ENCODE measurements at places on chromosomes 13 and 19.

GRCh38 chr13:20482787-20483186 is 42.9 kb downstream of the CRYL1 start:
- DNase-seq = no peak

DNA sequence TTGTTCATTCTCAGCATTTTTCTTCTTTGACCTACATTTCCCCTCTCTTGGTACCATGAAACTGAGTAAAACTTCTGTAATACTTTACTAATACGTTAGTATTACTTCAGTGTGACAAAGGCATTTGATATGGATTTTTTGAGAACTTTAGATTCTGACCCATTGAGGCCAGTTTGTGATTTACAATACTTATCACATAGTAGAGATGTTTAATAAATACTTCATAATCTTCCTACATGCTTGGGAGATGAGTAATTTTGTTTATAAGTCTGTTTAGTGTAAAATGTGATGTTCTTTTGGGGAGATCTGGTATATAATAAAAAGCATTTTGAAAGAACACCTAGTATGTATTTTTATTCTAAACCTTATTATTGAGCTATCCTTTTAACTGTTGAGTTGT is 29.7 kb downstream of the GTF2F2 start:
- peak; percentile 20 for DNase-seq

- DNase-seq = no peak
Measured at GRCh38 chr19:4795400-4795799, 3.9 kb downstream of the FEM1A start.

DNA sequence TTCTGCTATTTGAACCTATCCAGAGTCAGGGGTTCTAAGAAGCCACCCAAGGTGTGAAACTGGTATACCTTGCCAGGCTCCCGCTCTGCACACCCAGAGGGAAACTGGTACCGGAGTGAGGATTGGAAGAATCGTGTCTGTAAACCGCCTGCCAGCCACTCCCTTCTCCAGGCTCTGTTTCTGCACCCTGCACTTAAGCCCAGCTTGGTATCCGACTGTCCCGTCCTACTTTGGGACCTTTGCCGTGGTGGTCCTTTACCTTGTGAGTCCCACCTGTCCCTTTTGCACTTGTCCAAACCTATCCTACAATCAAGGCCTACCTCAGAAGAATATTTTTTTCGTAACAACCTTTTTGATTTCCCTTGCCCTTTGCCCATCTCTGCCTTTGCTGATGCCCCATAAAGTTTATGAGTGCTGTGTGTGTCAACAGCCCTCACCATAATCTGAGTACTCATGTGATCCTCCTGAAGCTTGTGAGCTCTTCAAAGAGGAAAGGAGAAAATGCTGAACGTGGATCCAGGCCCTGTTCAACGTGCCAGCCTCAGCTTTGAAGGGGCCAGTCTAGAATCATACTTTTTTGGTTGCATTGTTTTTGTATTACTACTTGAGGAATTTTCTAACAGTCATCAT is 44.7 kb downstream of the GARRE1 start:
- no peak for DNase-seq

- DNase-seq = no peak
Measured at GRCh38 chr13:44867825-44868224, 121.4 kb downstream of the NUFIP1 start.

DNA sequence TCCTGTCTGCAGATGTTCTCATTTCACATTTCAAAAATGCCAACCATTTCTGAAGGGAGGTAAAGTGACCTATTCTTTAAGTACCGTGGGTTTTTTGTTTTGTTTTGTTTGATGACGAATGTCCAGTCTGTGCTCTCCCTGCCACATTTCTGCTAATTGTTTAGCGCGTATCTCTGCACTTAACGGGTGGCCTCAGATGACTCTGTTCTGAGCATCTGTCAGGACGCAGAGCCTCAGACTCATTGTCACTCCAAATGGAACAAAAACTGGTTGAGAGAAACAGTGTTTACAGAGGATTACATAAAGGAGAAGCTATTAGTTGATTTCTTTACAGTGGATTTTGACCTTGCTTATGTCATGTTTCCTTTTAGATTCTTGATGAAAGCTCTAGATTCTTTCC is 23.7 kb downstream of the TPP2 start:
- no peak for DNase-seq

GRCh38 chr13:109715902-109716301 is 70.5 kb downstream of the IRS2 start:
- DNase-seq = peak; percentile 55

- no peak for DNase-seq
Measured at GRCh38 chr19:30577551-30578105, 205.4 kb downstream of the ZNF536 start.

DNA sequence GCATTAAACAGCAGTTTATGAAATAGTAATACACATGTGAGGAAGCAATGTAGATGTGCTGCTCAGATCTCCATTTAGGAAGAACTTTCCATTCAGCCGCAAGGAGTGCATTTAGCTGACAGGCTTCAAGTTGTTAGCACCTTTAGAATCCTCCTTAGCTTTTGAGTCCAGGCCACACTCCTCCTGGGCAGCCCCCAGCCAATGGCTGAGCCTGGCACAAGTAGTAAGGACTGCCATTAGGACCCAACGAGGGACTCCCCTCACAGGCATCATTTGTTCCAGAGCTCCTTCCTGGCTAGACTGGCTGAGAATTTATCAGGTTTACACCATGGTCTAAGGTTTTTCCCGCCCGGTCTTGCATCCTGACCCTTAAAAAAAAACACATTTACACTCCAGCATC is 201.4 kb downstream of the DIAPH3 start:
- DNase-seq = no peak

DNA sequence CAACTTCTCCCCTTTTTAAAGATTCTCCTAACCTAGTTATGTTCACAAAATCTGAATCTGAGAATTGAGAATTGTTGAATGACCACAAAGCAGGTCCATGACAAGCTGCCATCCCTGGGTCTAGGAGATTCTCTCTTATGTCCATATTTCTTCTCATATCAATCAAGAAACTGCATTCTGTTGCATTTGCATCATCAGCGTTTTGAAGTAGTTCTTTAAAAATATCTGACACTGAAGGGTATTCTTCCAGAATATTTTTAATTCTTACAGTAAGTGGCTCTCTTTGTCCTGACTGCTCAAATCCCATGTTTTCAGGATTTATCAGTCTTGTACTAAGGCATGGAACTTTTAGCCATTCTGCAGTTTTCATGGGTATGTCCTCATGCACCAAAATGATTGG is 94.3 kb downstream of the SACS start:
- no peak for DNase-seq

DNA sequence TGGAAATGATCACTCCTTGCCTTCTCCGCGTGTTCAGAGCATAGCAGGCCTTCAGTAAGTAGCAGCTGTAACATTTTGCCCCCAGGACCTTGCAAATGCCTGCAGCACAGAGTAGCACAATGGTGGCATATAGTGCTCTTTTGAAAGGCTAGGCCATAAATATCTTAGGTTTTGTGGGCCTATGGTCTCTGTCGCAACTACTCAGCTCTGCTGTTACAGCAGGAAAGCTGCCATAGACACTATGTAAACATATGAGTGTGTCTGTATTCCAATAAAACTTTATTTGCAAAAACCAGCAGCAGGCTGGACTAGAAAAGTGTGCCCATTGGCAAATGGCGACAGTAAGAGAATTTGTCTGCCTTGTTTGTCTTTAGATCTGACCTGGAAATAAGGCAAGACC is 9.4 kb downstream of the ITPKC start:
- DNase-seq = no peak

DNA sequence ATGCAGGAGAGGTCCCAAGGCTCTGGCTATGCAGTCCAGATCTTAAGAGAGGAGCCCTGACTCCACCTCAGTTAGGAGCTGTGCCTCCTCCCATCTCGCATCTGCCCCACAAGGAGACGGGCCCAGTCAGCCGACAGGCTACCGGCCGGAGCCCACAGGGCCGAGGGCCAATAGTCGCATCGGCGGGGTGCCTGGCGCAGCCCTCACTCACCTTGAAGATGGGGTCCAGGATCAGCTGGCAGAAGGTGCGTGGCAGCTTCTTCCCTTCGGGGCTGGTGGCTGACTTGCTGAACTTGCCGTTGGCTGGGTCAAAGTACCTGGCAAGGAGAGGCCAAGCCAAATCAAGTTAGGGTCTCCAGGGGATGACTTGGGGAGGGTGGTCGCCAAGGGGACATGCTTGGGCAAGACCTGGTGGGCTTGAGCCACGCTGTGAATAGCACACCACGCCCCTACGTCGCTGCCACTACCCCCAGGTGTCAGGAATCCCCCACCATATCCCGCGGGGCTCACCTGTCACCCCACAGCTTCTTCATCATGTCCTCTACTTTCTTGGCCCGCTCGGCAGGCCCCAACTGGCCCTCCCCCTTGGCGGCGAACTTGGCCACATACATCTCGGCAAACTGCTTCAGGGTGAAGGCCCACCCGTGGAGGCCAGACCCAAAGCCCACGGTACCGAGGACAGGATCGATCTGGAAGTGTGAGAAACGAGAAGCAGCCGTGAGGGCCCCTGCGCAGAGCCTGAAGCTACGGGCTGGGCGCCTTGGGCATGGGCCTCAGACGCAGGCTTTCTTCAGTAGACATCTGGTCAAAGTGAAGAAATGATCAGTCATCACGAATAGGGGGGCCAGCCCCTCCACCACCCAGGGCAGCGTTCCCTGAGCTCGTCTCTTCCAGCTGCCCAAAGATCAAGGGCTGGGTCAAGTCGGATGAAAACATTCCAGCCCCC is 3.3 kb downstream of the EEF2 start:
- no peak for DNase-seq

DNA sequence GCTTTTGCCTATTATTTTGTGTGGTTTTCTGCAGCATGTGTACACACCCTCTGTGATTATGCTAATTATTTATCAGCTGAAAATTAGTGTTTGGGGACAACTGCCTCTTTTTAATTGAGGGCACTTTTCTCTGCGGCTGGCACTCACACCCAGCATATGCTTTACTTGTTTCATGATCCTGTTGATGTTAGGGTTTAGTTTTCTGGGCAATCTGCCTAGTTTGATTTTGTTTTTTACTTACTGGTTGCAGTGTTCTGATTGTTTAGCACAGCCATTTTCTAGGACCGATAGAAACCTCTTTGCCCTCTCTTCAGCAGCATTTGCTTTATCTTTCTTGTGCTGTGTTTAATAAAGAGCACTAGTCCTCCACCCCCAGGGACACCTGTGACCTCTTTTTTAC is 161.6 kb downstream of the PAN3 start:
- DNase-seq = peak; percentile 20

GRCh38 chr13:102289606-102290005 is 112.2 kb downstream of the FGF14 start:
- no peak for DNase-seq

- DNase-seq = peak; percentile 76
Measured at GRCh38 chr13:31056644-31057271, 104.9 kb downstream of the HSPH1 start.

GRCh38 chr13:52925251-52925650 is 76.8 kb upstream of the PCDH8 start:
- no peak for DNase-seq

DNA sequence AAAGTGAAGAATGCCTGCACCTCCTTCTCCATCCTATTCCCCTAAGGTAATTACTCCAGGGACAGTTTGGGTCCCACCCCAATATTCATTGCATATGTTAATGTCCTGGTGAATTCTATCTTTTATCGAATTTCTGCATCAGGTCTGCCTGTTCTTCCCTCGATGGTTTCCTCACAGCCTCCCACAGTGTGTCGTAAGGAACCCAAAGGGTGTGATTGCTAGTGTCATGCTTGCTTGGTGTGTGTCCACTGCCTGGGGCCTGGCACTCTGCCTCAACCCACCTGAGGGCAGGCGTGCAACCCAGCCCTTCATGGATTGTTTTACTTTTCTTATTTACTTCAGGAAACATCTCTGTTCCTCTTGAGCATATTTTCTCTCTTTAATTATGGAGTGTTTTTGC is 60.2 kb upstream of the CYSLTR2 start:
- DNase-seq = no peak

GRCh38 chr19:31071136-31071855 is 277.9 kb downstream of the TSHZ3 start:
- no peak for DNase-seq

Measured in AG10803 (cell line).